ENCODE measurements at places on chromosomes 11 and 22.

GRCh38 chr11:77095551-77096490 lies 6.8 kb upstream of the OMP start:
- DNase-seq = no peak

DNA sequence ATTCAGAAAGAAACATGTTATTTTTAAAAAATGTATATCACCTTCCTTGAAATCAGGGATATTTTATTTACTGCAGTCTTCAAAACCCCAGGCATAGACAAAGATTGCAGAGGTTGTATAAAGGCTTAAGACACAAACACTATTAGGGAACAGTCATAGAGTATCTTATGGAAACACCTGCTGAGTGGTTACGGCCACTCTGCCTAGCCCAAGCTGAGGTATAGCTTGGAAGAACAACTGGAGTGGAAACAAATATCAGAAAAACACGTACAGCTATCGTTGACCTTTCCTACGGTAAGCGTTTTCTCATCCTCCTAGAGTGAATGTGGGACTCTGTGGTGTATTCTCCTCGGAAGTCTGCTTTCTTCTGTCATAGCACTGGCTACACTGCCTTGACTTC lies 30.4 kb upstream of the LYVE1 start:
- no peak for DNase-seq

DNA sequence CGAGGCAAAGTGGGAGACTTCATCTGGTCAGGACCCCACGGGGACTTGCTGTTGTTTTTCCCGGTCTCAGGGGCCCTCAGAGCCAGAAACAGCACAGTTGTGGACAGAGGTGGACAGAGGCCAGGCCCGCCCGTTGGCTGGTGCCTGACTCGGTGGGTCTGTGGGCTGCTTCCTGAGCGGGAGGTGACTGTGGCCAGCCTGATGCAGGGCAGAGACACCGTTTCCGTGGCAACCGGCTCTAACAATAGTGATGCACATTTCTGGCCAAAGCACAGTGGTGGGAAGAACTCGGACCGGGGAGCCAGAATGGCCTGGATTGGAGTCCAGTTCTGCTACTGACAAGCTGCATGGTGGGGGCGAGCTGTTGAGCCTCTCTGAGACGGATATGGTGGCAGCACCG lies 58.7 kb upstream of the ATXN10 start:
- DNase-seq = no peak

GRCh38 chr11:64843686-64844329 lies 645 bp downstream of the CDC42BPG start:
- no peak for DNase-seq

GRCh38 chr11:112219476-112220232 lies 6.6 kb upstream of the PTS start:
- DNase-seq = no peak

- no peak for DNase-seq
Measured at GRCh38 chr11:85182441-85183387, 444.4 kb downstream of the DLG2 start.

- no peak for DNase-seq
Measured at GRCh38 chr22:48954781-48955311, 872.8 kb downstream of the BRD1 start.

DNA sequence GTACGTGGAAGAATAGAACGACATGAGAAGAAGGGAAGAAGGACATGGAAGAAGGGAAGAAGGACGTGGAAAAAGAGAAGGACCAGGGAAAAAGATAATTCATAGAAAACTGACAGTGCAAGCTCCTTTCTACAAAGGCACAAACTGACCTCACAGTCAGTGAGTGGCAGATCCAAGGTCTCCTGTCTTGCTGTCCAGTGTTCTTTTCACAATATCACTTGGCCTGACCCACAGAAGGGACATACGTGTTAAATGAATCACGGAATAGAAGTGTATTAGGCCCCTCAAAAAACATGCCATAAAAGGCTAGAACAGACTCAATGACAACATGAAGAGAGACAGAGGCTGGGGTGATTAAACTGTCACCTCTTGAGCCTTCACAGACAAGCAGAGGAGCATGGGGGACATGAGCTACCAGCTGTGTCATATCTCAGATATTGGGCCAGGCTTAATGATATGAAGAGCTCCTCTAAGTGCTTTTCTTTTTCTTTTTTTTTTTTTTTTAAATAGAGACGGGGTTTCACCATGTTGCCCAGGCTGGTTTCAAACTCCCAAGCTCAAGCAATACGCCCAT lies 4.6 kb downstream of the ASCC2 start:
- DNase-seq = no peak

DNA sequence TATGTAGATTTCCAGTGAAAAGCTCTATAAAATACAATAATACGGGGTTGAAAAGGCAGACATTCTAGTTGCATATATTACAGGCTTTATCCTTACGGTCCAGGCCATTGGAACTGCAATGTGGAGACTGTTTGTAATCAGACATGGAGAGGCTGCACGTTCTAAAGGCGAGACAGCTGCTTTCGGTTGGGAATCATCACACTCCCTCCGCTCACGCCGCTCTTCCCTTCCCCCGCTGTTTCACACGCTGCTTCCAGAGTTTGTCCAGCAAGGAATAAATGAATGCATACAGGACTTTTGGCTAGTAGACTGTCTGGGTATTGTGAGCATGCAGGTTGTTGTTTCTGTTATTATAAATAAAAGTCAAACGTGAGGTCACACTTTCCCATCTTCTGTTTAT lies 13.5 kb upstream of the EFCAB6 start:
- no peak for DNase-seq

GRCh38 chr11:118342503-118343161 lies at the start of gene CD3D:
TSS of gene CD3D (minus strand) at chr11:118342705. CDS start at chr11:118342607, 98 bp downstream.
- peak; percentile 20 for DNase-seq

DNA sequence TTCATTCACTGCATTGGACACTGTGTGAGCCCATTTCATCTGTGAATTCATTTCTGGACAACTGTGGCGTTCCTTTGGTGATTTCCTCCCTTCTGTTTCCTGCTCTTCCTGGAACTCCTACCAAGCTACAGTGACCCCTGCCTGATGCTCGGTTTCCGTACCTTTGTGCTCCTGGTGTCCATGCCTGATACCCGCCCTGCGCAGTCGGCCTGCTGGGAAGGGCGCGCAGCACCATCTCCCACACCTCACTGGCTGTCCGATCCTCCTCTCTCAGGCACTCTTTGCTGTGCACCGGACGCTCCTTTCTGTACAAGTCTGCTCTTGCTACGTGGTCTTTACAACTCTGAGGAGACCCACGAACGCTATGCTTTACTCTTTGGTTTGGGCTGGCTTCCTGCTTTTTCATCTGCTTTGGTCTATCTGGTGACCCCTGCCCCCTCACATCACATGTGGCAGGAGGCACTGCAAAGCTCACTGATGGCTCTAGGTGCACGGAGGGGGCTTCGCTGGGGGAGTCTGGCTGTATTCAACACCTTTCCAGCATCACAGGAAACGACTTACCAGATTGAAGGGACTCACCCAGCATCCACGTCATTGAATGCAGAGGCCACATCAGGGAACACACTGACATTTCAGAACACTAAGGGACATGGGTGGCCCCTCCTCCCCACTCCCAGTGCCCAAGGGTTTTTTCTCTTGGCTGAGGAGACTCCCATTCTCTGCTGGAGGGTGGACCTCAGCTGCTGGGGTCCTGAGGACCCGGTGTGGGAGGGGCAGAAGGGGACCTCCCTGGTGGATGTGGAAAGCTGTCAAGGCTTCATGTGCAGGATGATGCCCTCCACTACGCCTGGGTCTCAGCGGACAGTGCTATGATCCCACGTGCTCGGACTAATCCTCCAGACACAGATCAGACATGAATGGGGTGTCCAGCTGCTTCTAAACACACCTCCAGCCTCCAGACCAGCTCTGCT lies 27.0 kb upstream of the MOB2 start:
- DNase-seq = no peak

DNA sequence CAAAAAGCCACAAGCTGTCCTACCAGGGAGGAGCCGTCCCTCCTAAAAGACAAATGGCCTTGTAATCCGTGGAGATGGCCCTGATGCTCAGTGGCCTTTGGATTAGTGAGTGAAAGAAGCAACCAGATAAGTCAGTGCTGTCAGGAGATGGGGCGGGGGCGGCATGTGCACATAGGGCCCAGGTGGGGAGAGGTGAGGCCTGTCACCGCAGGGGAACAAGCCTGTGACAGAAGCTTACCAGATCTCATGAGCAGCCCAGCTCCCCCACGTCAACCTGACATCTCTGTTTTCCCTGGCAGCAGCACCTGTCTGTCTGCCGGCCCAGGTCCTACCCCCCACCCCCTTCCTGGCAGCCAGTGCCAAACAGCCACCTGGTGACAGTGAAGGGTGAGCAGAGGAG lies 162.6 kb downstream of the BUD13 start:
- DNase-seq = no peak

DNA sequence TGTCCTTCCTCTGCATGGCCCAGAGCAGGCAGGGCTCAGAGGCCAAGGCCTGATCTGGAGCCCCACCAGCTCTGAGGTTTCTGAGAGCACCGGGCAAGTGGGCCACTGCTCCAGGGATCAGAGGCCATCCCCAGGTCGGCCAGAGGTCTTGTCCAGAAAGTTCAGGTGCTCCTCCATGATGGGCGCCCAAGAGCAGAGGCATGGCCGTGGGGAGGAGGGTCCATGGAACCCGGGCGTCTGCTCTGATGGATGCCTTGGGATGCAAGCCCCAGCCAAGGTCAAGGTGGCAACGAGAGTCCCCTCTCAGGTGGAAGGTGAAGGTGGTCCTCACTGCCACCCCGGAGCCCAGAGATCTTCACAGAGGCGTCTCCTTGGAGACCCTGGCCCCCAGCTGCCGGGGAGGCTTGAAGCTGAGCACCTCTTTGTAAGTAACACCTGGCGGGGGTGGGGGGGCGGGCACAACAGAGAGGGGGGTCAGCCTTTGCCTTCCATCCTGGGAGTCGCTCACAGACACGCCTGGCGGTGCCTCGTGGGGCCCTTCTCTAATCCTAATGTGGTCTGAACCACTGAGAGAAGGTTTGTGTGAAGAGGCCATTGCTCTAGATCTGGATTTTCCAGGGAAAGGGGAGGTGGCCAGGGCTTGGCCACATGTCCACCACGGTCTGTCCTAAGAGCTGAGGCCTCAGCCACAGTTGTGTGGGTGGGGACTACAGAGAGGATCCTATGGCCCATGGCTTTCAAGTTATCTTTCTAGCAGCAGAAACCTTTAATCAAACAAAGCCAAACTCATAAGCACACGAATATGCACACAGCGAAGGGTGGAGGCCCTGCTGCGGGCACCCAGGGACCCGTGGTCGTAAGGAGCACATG lies 2.2 kb upstream of the HDAC10 start:
- no peak for DNase-seq

DNA sequence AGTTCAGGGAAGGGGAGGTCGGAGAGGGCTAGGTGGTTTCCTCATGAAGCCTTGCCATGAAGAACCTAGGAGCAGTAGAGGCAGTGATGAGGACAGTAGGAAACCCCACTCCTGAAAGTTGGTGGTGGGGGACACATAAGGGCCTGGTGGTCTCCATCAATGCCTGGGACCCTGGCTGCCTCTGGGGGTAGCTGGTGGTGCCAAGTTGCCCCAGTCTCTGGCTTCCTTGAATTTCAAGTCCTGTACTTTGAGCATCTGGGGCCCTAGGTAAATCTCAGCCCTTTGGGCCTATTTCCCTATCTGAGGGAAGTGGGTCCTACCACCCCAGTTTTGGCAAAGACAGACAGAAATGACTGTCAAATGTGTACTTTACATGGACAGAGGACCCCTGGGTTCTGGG lies 28.1 kb downstream of the AMPD3 start:
- no peak for DNase-seq

- no peak for DNase-seq
Measured at GRCh38 chr11:128802358-128802981, 64.6 kb downstream of the KCNJ1 start.

- DNase-seq = no peak
Measured at GRCh38 chr11:35624781-35625180, 6.5 kb downstream of the FJX1 start.
